Nucleus accumbens (tissue), 56 donors: ENCODE measurements at places on chromosomes 7 and 10.
A peak's percentile ranks its signal among the peaks of the same experiment; 100 is the strongest.

GRCh38 chr7:113805976-113806375, 112.8 kb downstream of the PPP1R3A start:
- no peak for DNase-seq

DNA sequence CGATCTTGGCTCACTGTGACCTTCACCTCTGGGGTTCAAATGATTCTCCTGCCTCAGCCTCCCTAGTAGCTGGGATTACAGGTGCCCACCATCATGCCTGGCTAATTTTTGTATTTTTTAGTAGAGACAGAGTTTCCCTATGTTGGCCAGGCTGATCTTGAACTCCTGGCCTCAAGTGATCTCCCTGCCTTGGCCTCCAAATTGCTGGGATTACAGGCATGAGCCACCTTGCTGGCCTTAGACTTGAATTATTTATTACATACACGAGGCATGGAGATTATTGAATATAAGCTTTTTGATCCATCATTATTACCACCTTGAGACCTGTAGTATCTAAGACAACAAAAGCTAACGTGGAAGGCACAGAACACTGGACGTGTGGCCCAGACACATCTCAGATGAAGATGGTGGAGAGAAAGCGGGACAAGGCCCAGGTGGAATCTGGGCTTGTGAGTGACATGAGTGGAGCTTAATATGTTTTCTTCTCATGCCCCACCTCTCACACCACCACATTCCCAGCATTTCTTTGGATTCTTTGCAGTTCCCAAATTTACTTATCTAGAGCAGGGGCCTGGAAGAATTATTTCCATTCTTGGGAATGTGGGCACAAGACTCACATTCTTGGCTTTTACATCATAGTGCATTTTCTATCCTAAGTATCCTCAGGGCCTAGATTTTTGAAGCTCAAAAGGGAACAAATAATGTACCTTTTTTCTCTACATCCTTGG, 76.6 kb downstream of the SUGCT start:
- DNase-seq = no peak

DNA sequence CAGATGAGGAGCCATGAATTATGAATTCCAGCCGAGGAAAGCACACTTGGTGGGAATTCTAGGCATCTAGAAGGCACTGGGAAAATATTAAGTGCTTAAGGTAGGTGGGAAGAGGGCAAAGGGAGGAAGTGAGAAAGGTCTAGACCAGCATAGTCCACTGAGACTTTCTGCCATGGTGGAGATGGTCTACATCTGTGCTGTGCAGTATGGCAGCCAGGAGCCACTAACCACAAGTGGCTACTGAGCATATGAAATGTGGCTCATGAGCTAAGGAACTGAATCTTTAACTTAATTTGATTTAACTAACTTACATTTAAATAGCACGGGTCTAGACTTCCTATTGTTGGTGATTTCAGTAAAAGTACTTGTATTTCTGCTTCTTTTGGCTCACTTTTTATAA, 82.5 kb upstream of the SEM1 start:
- DNase-seq = no peak

DNA sequence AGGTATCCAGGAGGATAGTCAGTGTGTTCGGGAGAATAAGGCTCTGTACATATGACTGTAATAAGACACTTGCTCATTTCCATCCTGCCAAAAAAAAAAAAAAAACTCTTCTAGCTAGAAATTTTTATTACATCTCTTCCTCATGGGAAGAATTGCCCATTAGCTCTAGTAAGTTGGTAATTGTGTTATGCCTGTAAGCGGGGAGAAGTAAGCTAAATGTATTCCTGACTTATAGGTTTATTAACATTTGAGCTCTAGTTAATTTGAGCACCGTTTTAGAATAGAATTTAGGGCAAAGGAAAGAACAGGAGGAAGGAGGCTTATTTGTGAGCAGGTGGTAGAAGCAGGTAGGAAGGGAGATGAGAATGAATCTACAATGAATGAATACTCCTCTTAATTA, 1210.6 kb downstream of the SORCS1 start:
- no peak for DNase-seq

DNA sequence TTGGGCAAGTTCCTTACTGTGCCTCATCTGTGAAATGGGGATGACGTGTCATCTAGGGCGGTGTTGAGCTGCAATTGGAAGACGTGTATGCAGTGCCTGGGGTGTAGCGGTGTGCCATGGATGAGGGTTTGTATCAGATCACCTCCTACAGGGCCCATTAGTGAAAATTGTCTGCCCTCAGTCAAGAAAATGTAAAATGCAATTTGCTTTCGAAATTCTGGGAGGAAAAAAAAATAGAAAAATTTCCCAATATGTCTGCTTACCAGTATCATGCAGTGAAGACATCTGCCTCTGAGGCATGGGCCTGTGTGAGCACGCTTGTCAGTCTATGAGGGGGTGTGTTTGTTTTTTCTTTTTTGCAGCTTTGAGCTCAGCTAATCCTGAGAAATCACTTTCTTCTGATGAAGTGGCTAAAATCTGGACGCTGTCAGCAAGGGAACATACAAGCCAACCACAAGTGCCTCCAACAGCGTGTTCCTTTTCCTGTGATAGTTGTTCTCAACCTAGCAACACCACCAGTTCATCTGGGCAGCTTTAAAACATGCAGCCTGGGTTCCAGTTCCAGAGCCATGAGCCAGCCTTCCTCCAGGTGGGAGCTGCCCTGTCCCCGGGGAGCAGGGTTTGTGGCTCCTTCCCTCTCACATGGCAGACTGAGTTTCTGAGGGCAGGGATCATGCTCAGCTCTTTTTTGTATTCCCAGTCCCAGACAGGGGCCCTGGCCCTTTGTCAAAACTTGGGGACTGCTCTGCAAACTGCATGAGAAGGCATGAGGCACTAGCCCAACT, 10.3 kb downstream of the FAM241B start:
- no peak for DNase-seq

DNA sequence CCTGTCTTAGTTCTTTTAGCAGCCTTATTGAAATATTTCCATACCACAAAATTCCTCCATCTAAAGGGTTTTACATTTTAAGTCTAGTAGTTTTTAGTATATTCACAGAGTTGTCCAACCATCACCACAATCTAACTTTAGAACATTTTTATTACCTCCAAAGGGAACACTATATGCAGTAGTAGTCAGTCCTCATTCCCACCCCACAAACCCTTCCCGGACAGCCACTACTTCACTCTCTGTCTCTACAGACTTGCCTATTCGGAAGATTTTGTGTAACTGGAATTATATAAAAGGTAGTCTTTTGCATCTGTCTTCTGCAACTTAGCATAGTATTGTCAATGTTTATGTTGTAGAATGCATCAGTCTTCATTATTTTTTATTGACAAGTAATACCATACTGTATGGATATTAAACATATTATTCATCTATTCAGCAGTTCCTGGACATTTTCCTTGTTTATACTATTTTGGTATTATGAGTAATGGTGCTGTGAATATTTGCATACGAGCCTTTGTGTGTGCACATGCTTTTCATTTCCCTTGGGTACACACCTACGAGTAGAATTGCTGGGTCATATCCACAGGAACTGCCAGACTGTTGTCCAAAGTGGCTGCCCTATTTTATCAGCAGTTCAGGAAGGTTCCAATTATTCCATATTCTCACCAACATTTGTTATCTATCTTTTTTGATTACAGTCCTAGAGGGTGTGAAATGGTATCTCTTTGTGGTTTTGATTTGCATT, 60.9 kb upstream of the LANCL2 start:
- no peak for DNase-seq

GRCh38 chr7:36810032-36810431, 85.7 kb upstream of the AOAH start:
- no peak for DNase-seq

DNA sequence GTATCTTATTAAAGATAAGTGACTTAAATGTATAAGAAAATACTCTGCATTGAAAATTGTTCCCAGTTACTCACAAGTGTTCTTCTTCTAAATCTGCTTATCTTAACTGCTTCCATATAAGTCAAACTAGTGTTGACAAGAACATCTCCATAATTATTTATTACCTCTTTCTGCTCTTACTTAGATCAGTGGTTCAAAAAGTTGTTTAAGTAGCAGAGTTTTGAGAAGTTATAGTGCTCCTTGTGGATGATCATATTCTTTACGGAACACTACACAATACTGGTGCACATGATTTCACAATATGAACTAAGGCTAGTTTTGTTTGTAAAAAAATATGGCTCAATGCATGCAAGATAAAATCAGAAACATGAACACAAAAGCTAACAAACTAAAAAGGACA, 168.4 kb downstream of the SEMA3D start:
- no peak for DNase-seq

- DNase-seq = no peak
Observed at GRCh38 chr7:15686957-15687545, 568 bp upstream of the MEOX2 start.

DNA sequence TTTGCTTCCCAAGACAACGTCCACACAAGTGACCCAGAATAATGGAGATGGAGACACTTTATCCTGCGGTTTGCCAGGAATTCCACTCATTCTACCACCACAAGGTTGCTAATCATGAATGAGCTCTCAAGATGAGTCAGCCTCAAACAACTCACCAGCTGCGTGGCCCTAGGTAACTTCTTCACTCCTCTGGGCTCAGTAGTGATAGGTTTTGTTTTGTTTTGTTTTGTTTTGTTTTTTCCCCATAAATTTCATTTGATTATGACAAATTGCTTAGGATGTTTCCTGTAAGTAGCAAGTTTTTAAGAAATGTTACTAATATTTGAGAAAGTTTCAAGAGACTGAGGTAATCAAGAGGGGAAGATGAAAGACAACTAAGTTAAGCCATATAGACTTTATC, 286.8 kb downstream of the PARD3 start:
- DNase-seq = no peak

GRCh38 chr10:47370015-47370767, 13.9 kb downstream of the ZNF488 start:
- DNase-seq = no peak

- no peak for DNase-seq
Observed at GRCh38 chr7:38817526-38817925, 91.5 kb downstream of the VPS41 start.

DNA sequence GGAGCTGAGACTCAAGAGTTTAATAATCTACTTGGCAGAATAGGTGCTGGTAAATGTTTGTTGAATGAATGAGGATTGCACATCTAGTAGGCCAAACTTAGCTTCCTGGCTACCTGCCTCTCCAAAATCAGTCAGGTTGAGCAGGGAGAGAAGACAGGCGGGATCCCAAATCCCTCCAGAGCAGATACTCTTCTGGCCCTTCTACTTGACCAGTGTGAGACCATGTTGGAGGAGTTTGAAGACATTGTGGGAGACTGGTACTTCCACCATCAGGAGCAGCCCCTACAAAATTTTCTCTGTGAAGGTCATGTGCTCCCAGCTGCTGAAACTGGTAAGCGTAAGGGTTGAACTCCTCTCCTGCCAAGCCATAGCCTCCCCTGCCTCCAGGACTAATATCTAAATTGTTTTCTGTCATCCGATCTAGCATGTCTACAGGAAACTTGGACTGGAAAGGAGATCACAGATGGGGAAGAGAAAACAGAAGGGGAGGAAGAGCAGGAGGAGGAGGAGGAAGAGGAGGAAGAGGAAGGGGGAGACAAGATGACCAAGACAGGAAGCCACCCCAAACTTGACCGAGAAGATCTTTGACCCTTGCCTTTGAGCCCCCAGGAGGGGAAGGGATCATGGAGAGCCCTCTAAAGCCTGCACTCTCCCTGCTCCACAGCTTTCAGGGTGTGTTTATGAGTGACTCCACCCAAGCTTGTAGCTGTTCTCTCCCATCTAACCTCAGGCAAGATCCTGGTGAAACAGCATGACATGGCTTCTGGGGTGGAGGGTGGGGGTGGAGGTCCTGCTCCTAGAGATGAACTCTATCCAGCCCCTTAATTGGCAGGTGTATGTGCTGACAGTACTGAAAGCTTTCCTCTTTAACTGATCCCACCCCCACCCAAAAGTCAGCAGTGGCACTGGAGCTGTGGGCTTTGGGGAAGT, 2.2 kb upstream of the MBLAC1 start:
- no peak for DNase-seq

DNA sequence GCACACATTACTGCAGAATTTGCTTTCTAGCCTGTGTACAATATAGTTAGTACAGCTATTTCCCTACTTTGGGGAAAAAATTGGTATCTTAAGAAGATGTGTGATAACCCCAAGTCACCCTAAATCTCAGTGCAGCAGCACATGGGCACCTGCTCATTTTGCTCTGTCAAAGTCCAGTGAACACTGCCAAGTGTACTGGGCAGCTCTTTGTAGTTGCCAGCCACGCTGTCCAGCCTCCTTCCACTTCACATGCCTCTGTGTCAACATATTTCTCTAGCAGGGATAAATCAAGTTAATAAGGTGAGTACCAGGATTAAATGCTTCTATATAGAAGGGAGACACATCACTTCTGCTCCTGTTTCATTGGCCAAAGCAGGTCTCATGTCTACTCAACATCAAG, 87.1 kb upstream of the CDC14C start:
- no peak for DNase-seq

- DNase-seq = no peak
Observed at GRCh38 chr10:69047111-69047832, 40.6 kb upstream of the SRGN start.

GRCh38 chr7:20340839-20341238, 10.1 kb downstream of the ITGB8 start:
- peak; percentile 44 for DNase-seq

DNA sequence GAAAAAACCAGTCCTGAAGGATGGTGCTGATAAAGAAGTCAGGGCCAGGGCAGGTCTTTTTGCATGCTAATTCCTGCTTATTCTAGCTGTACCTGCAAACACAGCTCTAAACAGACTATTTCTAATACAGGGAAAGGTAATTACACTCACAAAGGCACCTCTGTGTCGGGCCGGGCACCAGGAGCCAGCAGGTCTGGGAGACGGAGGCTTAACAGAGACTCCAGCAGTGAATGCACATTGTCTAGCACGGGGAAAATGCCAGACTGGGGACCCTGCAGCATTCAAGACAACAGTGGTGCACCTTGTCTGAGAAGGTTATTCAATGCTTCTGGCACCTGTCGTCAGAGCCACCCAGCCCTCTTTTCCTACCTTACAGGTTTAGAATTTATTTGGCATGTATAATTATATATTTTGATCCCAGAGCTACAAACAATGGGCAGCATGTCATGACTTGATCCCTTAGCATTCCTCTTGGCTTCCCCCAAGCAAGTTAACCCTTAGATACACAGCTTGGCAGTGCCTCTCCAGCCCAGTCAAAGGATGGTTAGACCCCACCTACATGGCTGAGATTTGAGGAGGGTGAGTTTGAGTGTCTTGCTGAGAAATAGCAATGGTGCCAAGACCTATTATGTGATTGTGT, 185.2 kb downstream of the SLC25A13 start:
- DNase-seq = no peak

DNA sequence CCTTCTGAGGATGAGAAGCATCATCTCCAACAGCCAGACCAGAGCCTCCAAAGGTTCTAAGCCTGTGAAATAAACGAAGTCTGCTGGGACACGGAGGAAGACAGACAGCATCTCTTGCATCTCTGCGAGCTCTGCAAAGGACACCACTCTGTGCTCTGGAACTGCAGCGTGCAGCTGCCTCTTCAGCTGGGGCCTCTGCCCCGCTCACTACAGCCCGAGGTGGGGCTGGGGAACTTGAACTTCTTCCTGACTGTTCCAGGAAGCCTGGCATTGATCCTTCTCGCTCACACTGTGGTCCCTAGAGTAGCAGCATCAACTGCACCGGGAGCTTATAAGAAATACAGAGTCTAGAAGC, 163.3 kb downstream of the USP6NL start:
- no peak for DNase-seq
